ENCODE measurements at places on chromosomes 6 and 20. TPM values are rescaled to one million over a fixed set of nuclear protein-coding genes. Genes with fewer than 3 reads are reported as not detected.

Gene EEF1A2
- total RNA-seq: 55.3 TPM

Gene OR2H1
- total RNA-seq: not detected

Gene RIOK1
- 24.9 TPM for total RNA-seq

Gene SLC35D3
- not detected for total RNA-seq

Gene TFAP2D
- not detected for total RNA-seq

All from glutamatergic neuron (in vitro differentiated cells).